ENCODE measurements at places on chromosomes 7 and 10.

GRCh38 chr10:103648251-103648635, 154.7 kb downstream of the NEURL1 start:
- DNase-seq: peak; percentile 50

GRCh38 chr7:87918740-87919139, 15.3 kb upstream of the ADAM22 start:
- no peak for DNase-seq

DNA sequence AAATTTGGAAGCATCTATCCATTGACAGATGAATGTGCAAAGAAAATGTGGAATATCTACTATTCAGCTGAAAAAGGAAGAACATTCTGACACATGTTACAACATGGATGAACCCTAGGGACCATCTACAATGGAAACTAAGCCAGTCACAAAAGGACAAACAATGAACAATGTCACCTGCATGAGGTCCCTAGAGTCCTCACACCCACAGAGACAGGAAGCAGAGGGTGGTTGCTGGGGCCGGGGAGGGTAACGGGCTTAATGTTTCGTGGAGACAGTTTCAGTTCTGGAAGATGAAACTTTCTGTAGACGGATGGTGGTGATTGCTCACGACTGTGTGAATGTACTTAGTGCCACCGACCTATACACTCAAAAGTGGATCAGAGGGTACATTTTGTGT, 282.9 kb downstream of the ADARB2 start:
- DNase-seq: no peak

DNA sequence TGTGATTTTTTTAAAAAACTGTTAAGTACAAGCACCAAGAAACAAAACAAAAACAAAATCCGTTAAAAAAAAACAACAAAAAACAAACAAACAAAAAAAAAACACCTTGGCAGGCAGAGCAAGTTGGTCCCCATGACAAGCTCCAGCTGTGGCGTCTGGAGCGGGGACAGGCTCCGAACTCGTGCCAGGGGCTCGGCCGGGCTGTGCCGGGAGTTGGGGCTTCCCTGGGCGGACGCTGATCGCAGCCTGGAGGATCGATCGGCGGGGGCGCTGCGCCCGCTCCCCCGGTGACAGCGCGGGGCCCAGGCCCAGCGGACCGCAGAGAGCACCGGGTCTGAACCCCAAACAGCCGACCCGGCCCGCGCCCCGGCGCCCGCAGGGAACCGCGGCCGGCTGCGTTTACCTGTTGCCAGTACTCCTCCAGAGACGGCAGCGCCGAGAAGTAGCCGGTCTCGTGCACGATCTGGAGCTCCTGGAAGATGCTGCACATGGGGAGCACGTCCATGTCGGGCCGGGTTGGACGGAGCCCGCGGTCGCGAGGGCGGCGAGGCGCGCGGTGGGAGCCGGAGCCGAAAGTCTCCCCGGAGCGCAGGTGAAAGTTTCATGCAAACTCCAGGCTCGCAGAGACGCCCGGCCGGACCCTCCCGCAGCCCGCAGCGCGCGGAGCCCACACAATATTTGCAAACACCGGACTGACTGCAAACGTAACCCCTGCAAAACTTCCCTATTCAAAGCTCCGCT, at the start of gene KLF6:
Gene KLF6, minus strand, starts transcription at position 700 of the 741 bp plus-strand sequence. Its CDS starts 195 bp downstream, at position 505.
- peak; percentile 46 for DNase-seq

DNA sequence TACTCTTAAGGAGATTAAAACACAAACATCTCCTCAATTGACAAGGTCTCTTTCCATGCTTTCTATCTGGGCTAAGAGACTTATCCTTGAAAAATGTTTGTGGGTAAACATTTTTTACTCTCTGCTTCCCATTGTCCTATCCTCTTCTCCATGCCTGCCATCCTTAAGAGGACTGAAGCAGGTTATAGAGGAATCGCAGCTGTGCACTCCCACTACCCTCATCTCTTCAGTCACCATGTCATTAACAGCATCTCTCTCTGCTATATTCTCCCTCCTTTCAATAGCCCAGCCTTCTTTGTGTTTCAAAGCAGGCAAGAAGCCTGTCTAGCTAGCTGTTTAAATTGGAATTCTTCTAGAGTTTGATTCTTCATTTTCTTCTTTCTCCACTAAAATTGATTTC, 22.6 kb downstream of the COL1A2 start:
- peak; percentile 61 for DNase-seq

GRCh38 chr7:81135324-81135723, 216.5 kb upstream of the SEMA3C start:
- DNase-seq: no peak

- DNase-seq: no peak
These were observed 32.0 kb downstream of the PTEN start for GRCh38 chr10:87895430-87895829.

GRCh38 chr10:124010563-124011131, 82.8 kb downstream of the CHST15 start:
- no peak for DNase-seq

DNA sequence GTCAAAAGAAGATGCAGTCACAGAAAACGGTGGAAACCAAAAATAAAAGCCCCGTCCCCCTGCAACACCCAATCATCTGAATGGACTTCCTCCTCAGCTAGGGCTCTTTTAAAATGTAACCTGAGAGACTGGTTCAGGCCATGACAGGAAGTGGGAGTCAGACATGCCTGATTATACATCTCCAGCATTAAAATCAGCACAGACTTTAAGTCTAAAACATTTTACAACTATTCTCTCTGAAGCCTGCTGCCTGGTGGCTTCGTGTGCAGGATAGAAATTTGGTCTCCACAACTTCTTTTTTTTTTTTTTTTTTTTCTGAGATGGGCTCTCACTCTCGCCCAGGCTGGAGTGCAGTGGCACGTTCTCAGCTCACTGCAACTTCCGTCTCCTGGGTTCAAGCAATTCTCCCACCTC, 30.3 kb downstream of the HACD1 start:
- peak; percentile 5 for DNase-seq

DNA sequence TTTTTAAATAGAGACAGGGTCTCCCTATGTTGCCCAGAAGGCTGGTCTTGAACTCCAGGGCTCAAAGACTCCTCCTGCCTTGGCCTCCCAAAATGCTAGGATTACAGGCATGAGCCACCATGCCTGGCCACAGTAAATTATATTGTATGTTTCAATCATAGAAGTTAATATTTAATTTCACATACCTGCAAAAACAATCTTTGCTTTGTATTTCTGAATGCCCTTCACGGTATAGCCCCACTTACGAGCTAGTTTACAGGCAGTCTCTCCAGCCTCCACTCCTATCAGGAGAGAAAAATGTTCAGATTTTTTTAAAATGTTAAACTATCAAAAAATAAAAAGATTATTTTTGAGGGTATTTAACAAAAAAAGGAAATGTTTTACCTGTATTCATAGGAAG, 10.4 kb downstream of the OAT start:
- DNase-seq: no peak

DNA sequence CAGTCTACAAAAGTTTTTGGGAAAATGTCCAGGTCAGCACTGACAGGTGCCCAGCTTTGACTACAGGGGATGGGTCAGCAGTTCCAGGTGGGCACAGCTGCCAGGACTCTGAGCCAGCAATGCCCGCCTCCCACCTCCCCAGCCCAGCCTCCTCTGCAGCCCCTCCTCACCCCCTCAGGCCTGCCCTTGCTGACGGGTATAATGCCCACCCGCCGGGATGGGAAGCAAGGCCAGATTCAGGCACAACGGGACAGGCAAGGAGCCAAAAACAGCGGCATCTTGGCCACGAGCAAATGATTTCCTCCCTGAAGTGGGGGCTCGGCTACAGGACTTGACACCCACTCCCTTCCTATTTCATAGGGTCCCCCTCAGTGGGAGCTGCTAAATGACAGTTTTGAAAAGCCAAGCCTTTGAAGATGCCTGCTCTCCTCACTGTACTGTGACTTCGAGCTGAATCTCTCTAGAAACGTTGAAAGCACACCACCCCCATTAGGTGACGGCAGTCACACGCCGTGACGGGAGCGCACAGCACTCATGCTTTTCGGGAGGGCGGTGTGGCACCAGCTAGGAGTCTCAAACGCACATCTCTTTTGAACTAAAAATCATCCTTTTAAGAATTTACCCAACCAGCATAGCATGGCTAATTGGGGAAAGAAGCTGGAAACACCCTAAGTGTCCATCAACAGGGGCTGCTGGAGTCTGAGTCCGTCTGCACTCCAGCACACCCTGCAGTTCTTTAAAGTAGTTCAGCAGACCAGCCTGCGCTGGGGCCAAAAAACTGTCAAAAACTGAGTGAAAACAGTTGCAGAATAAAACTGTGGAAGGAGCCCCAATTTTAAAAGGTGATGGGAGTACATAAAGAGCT, 29.6 kb downstream of the MAD1L1 start:
- no peak for DNase-seq

GRCh38 chr10:113922787-113923570, 68.5 kb downstream of the NHLRC2 start:
- no peak for DNase-seq

DNA sequence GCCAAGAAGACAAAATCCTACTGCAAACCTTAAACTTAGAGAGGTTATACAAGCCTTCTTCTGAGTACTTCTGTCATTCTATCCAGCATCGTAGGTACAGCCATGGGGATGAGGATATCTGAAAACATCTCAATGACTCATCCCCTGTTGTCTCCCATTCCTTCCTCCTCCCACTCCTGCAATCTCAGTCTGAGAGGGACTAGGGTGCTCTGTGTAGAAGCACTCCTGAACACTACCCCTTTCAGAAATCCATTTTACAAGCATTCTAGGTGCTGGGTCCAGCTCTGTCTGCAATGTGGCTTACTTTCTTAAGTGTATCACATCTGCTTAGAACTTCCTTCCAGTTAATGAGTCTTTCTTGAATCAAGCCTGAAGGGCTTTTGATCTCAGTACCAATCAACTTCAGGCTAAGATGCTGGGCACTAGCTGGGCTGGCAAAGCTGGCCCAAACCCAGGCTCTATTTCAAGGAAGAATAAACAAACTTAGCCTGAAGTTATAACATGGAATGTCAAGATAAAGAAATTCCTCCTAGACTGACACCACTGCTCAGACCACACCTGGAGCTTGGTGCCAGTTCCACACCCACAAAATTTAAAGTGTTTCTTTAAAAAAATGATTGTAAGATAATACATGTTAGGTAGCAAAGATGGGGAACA, 270.3 kb upstream of the AOAH start:
- no peak for DNase-seq

- DNase-seq: no peak
These were observed 33.1 kb upstream of the GALNT11 start for GRCh38 chr7:151992375-151992774.

DNA sequence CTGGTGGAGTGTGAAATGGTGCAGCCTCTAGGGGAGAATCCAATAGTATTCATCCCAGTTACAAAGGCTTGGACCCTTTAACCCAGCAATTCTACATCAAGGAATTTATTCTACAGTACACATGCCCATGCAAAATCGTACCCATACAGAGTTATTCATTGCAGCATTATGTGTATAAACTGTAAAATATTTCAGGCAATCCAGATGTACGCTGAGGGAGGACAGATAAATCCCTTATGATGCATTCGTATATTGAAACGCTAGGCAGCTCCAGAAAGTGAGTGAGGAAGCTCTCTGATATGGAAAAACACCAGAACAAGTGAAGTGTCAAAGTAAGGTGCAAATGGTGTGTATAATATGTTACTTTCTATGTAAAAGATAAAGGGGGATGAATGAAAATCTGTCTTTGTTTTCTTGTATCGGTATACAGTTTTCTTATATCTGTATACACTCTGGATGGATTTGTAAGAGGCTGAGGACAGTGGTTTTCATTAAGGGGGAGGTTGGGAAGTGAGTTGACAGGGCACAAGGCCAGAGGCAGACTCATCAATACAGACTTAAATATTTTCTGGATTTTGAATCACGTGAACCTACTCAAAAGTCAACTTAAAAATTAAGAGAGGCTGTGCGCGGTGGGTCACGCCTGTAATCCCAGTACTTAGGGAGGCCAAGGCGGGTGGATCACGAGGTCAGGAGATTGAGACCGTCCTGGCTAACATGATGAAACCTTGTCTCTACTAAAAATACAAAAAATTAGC, 17.1 kb downstream of the VWA2 start:
- no peak for DNase-seq

DNA sequence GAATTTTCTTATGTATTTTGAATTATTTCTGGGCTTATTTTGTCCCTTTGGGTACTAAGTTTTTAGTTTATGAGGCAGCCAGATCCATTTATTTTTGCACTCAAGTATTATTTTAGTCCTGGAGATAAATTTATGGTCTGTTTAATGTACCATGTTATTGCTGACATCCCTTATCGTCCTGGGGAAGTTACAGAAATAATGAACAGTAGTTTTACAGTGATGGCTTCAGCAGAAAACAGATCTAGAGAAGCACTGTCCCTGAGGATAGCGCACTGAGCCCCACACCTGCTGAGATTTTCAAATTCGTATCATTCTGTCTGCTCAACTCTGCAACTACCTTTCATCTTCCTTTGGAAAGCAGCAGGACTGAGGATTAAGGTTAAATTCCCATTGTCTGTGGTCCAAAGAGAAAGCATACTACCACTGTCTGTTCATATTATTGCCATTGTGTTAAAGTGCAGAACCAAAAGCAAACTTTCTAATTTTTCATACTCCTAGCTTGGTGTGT, 168.3 kb downstream of the SNX13 start:
- no peak for DNase-seq
